ENCODE measurements at places on chromosomes 12 and 14. TPM values are rescaled to one million over a fixed set of nuclear protein-coding genes. Genes with fewer than 3 reads are reported as not detected.
A peak's percentile ranks its signal among the peaks of the same experiment; 100 is the strongest.

DNA sequence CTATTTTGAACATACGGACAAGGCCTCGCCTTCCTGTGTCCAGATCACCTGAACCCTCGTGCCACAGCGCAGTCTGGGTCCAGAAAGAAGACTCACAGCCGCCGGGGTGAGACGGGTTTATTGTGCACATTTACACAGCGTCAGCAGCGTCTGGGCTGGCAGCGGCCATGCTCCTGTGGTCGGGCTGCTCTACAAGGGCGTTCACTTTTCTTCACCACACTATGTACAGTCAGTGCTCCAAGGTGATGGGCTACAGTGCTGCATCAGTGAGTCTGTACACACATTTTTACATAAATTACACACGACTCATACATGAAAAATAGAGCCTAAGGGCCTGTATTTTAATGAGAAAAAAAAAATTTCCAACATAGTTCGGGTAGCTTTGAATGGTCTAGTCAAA, 18.0 kb downstream of the ZFYVE21 start:
- no peaks in the 10 kb centered on the region for H3K4me1 ChIP-seq
- H3K27ac ChIP-seq = no peak overlapping the region
- DNase-seq = no peak
- H3K36me3 ChIP-seq = peaks cover 4% of the 10 kb centered on the region
- peaks cover 3% of the 10 kb centered on the region for H3K27me3 ChIP-seq
- H3K4me3 ChIP-seq = no peak overlapping the region

GRCh38 chr14:67420102-67420739, 8.3 kb upstream of the PLEK2 start:
- no peak overlapping the region for H3K4me3 ChIP-seq
- no peaks in the 10 kb centered on the region for H3K27me3 ChIP-seq
- H3K27ac ChIP-seq = no peak overlapping the region
- no peaks in the 10 kb centered on the region for H3K36me3 ChIP-seq

DNA sequence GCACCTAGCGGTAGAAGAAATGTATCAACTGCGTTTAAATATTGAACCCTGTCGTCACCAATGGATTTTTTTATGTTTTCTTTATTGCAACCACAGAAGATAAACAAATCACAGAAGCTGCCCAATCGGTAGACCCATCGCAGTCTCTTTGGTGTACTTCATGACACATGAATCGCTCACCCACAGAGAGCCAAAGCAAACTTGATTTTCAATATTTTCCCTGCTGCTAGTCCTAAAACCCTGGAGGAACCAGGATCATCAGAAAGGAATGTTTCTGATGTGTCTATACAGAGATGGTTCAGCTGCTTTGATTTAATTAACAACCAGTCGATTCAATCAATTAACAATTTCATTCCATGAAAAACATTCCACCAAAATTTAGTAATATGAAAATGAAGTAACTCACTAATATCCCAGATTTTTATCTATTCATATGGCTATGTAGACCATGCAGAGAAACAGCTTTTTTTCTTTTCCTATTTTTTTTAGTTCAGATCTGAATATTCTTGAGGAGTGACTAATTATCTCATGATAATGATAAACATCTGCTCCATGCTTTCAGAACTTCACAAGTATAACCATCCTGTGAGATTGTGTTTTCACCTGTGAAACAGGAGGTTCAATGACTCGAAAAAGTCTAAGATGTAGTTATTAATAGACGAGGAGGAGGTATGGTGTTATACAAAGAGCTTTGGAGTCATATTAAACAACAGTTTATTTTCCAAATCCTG, 46.1 kb downstream of the DIO2 start:
- H3K4me1 ChIP-seq = no peaks in the 10 kb centered on the region
- H3K27me3 ChIP-seq = no peaks in the 10 kb centered on the region
- no peak overlapping the region for H3K27ac ChIP-seq
- no peaks in the 10 kb centered on the region for H3K36me3 ChIP-seq
- H3K4me3 ChIP-seq = no peak overlapping the region

- no peaks in the 10 kb centered on the region for H3K36me3 ChIP-seq
- peak overlapping the region; percentile 69 for H3K27ac ChIP-seq
- peaks cover 34% of the 10 kb centered on the region for H3K4me1 ChIP-seq
- H3K27me3 ChIP-seq = peaks cover 35% of the 10 kb centered on the region
Measured at GRCh38 chr14:21069388-21070082, 569 bp upstream of the ARHGEF40 start.

DNA sequence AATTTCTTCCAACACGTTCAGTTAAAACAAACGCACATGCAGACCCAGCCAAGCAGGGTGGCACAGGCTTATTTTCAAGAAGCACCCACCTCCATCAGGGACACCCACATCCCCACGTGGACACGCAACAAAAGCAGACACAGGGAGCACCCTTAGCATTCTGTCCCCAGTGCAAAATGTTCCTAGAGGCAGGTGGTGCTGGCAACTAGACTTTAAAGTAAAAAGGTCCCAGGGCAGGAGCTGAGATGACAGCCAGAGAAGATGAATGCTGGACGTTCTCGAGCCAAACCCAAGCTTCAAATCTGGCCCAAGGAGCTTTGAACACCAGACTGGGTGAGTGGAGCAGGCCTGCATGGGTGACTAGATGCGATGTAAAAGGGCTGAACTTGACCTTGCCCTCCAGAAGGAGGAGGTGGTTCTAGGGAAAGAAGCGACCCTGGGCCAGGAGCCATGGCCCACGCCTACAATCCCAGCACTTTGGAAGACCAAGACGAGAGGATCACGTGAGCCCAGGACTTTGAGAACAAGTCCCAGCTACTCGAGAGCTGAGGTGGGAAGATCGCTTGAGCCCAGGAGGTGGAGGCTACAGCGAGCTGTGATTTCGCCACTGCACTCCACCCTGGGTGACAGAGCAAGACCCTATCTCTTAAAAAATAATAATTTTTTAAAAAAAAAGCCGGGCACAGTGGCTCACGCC, 47.3 kb downstream of the KDM2B start:
- peaks cover 7% of the 10 kb centered on the region for H3K36me3 ChIP-seq
- H3K4me1 ChIP-seq = peaks cover 65% of the 10 kb centered on the region
- no peak for DNase-seq
- H3K27me3 ChIP-seq = peaks cover 6% of the 10 kb centered on the region

DNA sequence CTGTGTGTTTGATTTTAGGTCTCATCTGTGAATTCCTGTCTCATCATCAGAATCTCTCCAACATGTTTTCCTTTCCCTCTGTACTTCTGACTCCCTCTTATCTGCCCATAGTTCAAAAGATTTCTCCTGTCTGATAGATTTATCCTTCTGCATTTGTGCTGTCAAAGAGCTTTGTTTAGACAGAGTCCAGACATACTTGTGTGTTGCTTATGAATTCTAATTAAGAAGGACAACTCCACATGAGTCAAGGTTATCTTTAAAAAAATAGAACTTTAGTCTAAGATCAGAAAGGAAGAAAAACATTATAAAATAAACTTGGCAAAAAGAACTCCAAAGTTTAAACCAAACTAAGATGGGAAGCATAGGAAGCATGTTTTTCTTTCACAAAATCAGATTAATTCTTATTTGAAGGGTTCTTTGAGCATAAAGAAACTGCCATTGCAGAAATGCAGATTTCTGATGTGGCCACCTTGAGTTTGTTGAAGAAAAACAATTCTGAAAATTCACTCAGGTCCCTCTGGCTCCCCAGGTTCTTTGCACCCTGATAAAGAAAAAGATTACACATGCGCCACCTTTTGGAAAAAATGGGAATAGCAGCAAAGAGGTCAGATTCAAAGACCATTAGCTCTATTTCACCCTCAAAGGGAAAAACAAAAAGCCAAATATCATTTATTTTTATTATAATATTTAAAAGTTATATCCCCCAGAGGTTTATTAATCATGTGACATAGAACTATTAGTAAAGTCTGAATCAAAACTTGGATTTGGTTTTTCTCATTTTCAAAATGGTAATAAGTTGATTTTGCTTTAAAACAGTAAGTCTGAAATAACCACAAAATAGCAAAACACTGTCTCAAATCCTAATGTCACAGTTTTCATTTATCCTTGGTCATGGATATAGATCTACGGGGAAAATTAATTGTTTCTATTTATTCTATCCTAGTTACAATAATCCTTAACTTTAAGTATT, 143.7 kb upstream of the DCN start:
- no peaks in the 10 kb centered on the region for H3K27me3 ChIP-seq
- DNase-seq = peak; percentile 14
- H3K36me3 ChIP-seq = no peaks in the 10 kb centered on the region
- no peak overlapping the region for H3K27ac ChIP-seq
- no peaks in the 10 kb centered on the region for H3K4me1 ChIP-seq

- H3K27ac ChIP-seq = no peak overlapping the region
- no peaks in the 10 kb centered on the region for H3K36me3 ChIP-seq
- peaks cover 15% of the 10 kb centered on the region for H3K4me1 ChIP-seq
Measured at GRCh38 chr12:40110586-40110985, 4.7 kb upstream of the SLC2A13 start.

OR6C65 gene
- not detected for polyA plus RNA-seq

FAM181A gene
- not detected for polyA plus RNA-seq

PIANP gene
- not detected for polyA plus RNA-seq

CELA1 gene
- not detected for polyA plus RNA-seq

COQ6 gene
- 11.2 TPM for polyA plus RNA-seq

SERPINA12 gene
- not detected for polyA plus RNA-seq
